Natural killer cell (primary cell): ENCODE measurements at places on chromosomes 3 and 15. TPM values are rescaled to one million over a fixed set of nuclear protein-coding genes. Genes with fewer than 3 reads are reported as not detected.
A peak's percentile ranks its signal among the peaks of the same experiment; 100 is the strongest.

TAGLN3 gene
- not detected for total RNA-seq

PLS1 gene
- total RNA-seq, result 1.6 TPM

FAM227B gene
- 3.8 TPM for total RNA-seq

ACSBG1 gene
- not detected for total RNA-seq

TYRO3 gene
- total RNA-seq, result 0.36 TPM

CNTN4 gene
- not detected for total RNA-seq

C3orf85 gene
- not detected for total RNA-seq

NLGN1 gene
- not detected for total RNA-seq

NANOGP8 gene
- not detected for total RNA-seq

COL7A1 gene
- 0.54 TPM for total RNA-seq

HTR3D gene
- total RNA-seq, result not detected

DNA sequence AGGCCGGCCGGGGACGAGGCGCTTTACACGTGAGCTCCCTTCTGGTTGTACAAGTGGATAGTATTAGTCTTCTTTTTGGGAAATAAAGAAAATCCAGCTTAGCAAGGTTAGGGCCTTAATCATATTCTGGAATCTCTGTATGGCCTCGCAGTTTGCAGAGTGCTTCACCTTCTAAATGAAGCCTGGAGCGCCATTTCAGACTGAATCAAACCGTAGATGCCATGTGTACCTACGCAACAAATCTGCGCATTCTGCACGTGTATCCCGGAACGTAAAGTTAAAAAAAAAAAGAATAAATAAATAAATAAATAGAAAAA, 322 bp upstream of the P3H2 start:
- no peak for DNase-seq
- no peak overlapping the region for H3K4me3 ChIP-seq
- H3K27me3 ChIP-seq, result peaks cover 6% of the 10 kb centered on the region
- H3K4me1 ChIP-seq, result no peaks in the 10 kb centered on the region

- H3K27me3 ChIP-seq, result peaks cover 2% of the 10 kb centered on the region
- no peak within 1 kb of the TSS for H3K27ac ChIP-seq
- H3K4me3 ChIP-seq, result peak within 1 kb of the TSS; percentile 38
- no peaks in the 10 kb centered on the region for H3K36me3 ChIP-seq
- DNase-seq, result peak; percentile 70
Measured at GRCh38 chr15:64046421-64047153, at the start of gene DAPK2. Gene DAPK2 (minus strand): TSS chr15:64046485. CDS start chr15:64040261, 6,224 bp downstream.

DNA sequence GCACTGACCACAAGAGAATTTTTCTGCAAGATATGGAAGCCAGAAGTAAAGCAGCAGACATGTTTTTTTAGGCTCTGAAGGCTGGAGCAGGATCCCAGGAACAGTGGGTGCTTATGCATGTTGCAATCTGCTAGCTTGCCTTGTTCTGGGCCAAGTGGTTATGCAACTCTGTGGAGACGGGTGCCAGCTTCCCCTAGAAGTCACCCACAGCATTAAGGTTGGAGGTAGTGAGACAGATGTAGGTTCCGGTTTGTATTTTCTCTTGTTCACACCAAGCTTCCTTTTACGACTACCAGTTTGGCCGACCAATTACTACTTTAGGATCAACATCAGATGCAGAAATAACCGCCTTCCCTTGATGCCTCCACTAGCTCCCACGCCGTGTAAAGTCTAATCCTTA, 11.1 kb downstream of the DPH3 start:
- no peak overlapping the region for H3K4me3 ChIP-seq
- DNase-seq, result no peak
- no peak overlapping the region for H3K27ac ChIP-seq

GRCh38 chr15:80455668-80456442, 51.7 kb downstream of the ARNT2 start:
- H3K27ac ChIP-seq, result no peak overlapping the region
- no peak overlapping the region for H3K4me3 ChIP-seq
- H3K27me3 ChIP-seq, result no peaks in the 10 kb centered on the region
- no peaks in the 10 kb centered on the region for H3K36me3 ChIP-seq
- H3K4me1 ChIP-seq, result no peaks in the 10 kb centered on the region

DNA sequence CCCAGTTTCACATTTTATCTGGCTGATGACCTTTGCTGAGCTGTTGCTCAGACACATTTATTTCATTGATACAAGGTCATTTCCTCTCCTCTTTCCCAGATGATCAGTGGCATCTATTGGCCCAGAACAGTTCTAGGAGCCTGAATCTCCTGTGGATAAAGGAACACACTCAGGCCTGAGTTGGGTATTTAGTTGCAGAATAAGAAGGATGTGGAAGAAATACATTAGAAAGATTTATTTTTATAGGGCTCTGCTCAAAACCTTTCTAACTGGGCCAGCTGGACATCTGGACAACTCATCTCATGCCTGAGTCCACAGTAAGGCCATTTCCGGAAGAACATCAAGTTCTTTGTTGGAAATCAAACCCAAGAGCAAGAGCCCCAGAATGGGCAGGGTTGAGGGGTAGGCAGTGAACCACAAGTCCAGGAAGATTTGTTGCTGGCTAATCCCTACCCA, 19.7 kb upstream of the MFGE8 start:
- no peak overlapping the region for H3K27ac ChIP-seq
- H3K4me1 ChIP-seq, result no peaks in the 10 kb centered on the region
- DNase-seq, result no peak
- H3K4me3 ChIP-seq, result no peak overlapping the region
- H3K27me3 ChIP-seq, result no peaks in the 10 kb centered on the region
- H3K36me3 ChIP-seq, result no peaks in the 10 kb centered on the region

GRCh38 chr3:133158686-133159085, 120.5 kb downstream of the TMEM108 start:
- H3K4me3 ChIP-seq, result no peak overlapping the region
- DNase-seq, result no peak
- no peak overlapping the region for H3K27ac ChIP-seq
- H3K4me1 ChIP-seq, result no peaks in the 10 kb centered on the region
- H3K27me3 ChIP-seq, result no peaks in the 10 kb centered on the region
- H3K36me3 ChIP-seq, result no peaks in the 10 kb centered on the region

- H3K27ac ChIP-seq, result no peak overlapping the region
- no peak overlapping the region for H3K4me3 ChIP-seq
- no peaks in the 10 kb centered on the region for H3K4me1 ChIP-seq
- no peaks in the 10 kb centered on the region for H3K27me3 ChIP-seq
- DNase-seq, result no peak
- H3K36me3 ChIP-seq, result no peaks in the 10 kb centered on the region
Measured at GRCh38 chr3:109923431-109923830, 586.1 kb upstream of the DPPA4 start.

GRCh38 chr15:62521396-62521795, 356.3 kb upstream of the C2CD4B start:
- DNase-seq, result no peak
- no peak overlapping the region for H3K27ac ChIP-seq
- no peak overlapping the region for H3K4me3 ChIP-seq
- peaks cover 2% of the 10 kb centered on the region for H3K27me3 ChIP-seq
- no peaks in the 10 kb centered on the region for H3K4me1 ChIP-seq
- H3K36me3 ChIP-seq, result no peaks in the 10 kb centered on the region

DNA sequence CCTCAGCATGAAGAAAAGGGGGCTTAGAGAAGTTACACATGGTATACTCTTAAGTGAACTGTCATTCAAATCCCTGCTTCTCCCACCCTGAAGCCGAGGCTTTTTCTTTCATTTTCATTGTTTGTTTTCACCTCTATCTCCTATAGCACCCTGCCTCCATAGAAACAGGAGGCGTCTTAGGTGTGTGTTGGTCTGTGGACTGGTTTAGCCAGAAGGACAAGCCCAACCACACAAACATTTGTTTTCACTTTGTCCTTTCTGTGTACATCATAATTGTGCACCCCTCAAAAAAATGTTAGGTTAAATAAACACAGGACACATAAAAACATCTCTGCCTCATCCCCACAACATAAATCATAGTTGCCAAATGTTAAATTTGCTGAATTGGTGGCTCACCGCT, 73.3 kb upstream of the UBE2E2 start:
- no peaks in the 10 kb centered on the region for H3K36me3 ChIP-seq
- H3K4me1 ChIP-seq, result no peaks in the 10 kb centered on the region
- H3K27me3 ChIP-seq, result no peaks in the 10 kb centered on the region
- no peak overlapping the region for H3K4me3 ChIP-seq
- DNase-seq, result no peak
- H3K27ac ChIP-seq, result no peak overlapping the region

GRCh38 chr3:62559831-62560445, 186.6 kb upstream of the FEZF2 start:
- H3K4me3 ChIP-seq, result no peak overlapping the region
- no peaks in the 10 kb centered on the region for H3K27me3 ChIP-seq
- H3K27ac ChIP-seq, result no peak overlapping the region
- H3K4me1 ChIP-seq, result no peaks in the 10 kb centered on the region
- no peaks in the 10 kb centered on the region for H3K36me3 ChIP-seq

GRCh38 chr3:49456466-49456865, 13.6 kb upstream of the DAG1 start:
- H3K36me3 ChIP-seq, result no peaks in the 10 kb centered on the region
- H3K4me1 ChIP-seq, result no peaks in the 10 kb centered on the region
- H3K4me3 ChIP-seq, result no peak overlapping the region

DNA sequence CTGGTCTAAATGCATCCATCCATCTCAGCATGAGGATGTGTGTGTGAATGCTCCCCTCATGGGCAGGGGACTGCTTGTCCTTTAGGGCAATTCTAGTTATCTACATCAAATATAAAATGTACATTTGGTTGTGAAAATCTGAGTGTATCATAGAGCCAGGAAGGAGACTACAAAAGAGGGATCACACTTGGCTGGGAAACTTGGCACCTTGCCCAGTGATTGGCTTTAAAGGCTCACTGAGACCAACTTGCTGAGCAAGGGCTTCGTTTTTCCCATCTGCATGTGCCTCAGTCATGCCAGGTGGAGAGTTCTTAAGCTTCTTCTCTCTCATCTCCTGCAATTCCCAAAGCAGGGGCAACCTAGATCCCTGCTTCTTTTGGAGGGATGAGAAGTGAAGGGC, 5.2 kb downstream of the CAPN3 start:
- H3K27ac ChIP-seq, result no peak overlapping the region
- H3K4me1 ChIP-seq, result no peaks in the 10 kb centered on the region

DNA sequence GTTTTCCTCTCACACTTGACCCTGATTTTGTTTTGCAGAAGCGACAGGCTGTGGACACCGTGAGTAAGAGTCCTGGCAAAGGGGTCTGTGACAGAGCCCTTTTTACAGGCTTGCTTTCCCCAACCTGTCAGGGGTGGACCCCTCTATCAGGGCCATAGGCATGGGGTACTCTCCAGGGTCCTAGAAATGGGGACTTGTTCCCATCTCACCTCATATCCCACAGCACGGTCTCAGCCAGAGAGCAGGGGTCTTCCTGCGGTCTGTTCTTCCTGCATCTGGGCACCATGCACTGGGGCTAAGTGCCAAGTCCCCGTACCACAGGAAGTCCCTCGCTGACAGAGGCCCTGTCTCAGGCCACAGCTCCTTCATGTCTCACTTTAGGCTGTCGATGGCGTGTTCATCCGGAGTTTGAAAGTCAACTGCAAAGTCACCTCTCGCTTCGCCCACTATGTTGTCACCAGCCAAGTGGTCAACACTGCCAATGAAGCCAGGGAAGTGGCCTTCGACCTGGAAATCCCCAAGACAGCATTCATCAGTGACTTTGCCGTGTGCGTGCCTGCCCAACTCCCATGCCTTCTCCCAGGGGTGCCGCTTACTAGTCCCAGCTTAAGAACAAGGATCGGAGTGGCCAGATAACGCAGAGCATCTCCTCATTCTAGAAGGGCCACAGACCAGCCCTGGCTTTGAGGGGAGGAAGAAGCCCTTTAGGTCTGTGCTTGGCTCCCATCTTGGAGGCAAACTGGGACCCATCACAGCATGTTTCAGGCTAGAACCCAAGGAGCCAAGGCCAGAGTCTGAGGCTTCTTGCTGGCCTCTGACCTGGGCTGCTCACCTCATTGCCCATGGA, 783 bp downstream of the ITIH1 start:
- no peak overlapping the region for H3K4me3 ChIP-seq
- no peaks in the 10 kb centered on the region for H3K36me3 ChIP-seq
- no peaks in the 10 kb centered on the region for H3K27me3 ChIP-seq
- peak overlapping the region; percentile 21 for H3K27ac ChIP-seq
- no peak for DNase-seq

DNA sequence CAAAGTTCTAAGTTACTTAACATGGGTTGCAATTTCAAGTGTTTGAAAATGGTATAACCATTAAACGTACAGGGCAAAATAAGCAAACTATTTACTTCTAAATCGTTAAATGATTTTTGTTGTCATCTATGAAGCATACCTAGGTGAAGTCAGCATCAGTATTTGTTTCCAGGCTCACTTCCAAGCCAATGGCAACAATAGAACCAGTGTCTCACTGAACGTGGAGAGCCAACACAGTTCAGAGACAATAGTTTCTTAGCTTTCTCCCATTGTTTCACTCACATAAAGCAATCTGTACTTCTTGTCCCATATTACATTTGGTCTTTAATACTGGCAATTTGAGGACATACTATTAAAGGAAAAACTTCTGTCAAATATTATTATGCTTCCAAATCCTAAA, 397.2 kb downstream of the MECOM start:
- H3K27me3 ChIP-seq, result no peaks in the 10 kb centered on the region
- H3K4me1 ChIP-seq, result no peaks in the 10 kb centered on the region
- no peak overlapping the region for H3K27ac ChIP-seq
- no peak overlapping the region for H3K4me3 ChIP-seq

DNA sequence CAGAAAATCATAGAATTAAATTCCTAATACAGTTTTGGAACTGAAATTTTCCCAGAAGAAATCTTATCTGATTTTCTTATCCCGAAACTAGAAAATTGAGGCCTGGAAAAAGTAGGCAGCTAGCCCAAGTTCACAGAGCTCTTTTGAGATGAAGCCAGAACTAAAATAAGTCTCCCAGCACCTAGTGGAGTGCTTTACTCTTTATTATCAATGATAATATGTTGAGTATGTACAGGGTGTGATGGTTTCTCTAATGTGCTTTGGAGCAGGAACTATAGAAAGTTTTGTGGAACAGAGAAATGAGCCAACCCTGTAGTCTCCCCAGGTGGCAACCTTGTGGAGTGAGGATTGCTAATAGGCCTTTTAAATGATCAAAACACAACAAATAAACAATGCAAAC, 30.3 kb upstream of the BCL6 start:
- H3K4me1 ChIP-seq, result peaks cover 24% of the 10 kb centered on the region
- no peaks in the 10 kb centered on the region for H3K36me3 ChIP-seq
- no peak for DNase-seq
- H3K27ac ChIP-seq, result no peak overlapping the region
- H3K27me3 ChIP-seq, result no peaks in the 10 kb centered on the region

DNA sequence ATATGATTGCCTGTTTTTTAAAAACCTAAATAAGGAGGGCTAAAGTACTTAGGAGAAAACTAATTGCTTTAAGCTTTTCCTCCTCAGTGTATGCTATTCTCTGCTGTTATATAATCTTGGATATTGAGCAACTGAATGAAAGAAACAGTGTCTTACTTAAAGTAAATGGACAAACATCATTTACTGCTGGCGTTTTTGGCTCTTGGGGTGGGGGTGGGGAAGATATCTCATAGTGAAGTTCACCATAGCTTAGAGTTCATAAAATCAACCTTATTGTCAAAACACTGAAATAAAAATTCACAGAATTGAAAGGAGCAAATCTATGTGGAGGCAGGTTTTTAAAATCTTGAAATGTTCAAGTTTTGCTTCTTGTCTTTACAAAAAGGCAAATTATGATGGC, 256.4 kb upstream of the SOX2 start:
- no peak overlapping the region for H3K4me3 ChIP-seq
- DNase-seq, result no peak
- no peak overlapping the region for H3K27ac ChIP-seq
- H3K36me3 ChIP-seq, result no peaks in the 10 kb centered on the region

GRCh38 chr15:76161153-76162035, 101.6 kb downstream of the TMEM266 start:
- H3K27ac ChIP-seq, result no peak overlapping the region
- H3K27me3 ChIP-seq, result no peaks in the 10 kb centered on the region
- H3K4me1 ChIP-seq, result no peaks in the 10 kb centered on the region
- DNase-seq, result no peak
- H3K4me3 ChIP-seq, result no peak overlapping the region
- no peaks in the 10 kb centered on the region for H3K36me3 ChIP-seq
